Stimulated activated CD4-positive, alpha-beta T cell treated with anti-CD3 and anti-CD28 coated beads, Interleukin-12 subunit alpha, Interleukin-12 subunit beta, amount 100 ng/mL, for 4 hours (primary cell): ENCODE measurements at places on chromosomes 4 and X.
A peak's percentile ranks its signal among the peaks of the same experiment; 100 is the strongest.

DNA sequence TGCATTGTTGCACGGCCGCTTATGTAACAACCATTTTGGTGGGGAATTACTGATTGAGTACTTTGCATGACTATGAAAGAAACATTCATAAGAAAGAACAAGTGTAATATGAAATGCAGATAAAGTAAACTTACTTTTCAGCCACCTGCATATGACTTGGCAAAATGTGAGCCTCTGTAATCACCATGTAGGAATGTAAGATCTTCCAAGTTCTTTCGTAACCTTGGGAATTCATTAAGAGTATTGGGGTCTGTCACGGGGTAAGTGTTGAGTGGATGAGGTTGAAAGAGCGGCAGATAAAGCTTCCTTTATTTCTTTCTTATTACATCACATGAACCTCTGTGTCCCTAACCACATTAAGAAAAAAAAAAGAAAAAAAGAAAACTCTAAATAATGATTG, 348.5 kb upstream of the NR3C2 start:
- no peak for DNase-seq

- DNase-seq = no peak
Measured at GRCh38 chr4:103915224-103915869, 195.6 kb upstream of the TACR3 start.

DNA sequence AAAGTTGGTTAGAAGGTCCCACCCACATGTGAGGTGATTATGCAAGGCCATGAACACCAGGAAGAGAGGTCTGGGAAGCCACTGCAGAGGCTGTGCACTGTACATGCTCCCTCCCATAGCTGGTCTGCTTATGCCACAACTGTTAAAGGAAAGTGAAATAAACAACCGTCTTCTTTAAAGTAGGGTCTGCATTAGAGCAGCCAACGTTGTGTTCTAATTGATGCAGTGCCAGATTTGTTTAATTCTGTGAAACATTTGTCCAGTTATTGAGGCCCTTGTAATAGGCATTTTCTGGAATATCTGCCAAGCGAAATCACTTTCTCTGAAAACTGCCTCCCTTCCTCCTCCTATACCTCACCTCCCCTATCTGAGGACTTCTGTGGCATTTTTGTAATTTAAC, 224.0 kb upstream of the LNX1 start:
- DNase-seq = no peak

GRCh38 chr4:123599920-123600810, 203.6 kb downstream of the SPRY1 start:
- DNase-seq = no peak

DNA sequence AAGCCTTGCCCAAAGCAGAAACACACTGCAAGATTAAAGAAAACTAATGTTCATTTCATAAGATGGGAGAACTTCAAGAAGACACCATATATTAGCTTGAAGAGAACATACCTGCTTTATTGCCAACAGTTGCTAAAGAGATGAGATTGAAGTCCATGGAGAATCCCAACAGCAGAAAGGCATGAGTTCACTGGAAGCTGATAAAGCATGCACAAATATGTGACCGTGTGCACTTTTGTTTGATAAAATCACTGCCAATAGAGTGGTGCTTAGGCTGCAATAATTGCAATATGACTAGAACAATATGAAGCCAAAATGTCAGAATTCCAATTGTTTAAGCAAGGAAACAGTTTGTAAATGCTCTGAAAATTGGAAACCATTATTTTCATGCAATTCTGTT, 125.9 kb upstream of the PPARGC1A start:
- DNase-seq = no peak

- no peak for DNase-seq
Measured at GRCh38 chrX:97446298-97446882, 562.7 kb downstream of the RPA4 start.

GRCh38 chrX:55135171-55135570, 46.4 kb downstream of the PAGE2 start:
- peak; percentile 7 for DNase-seq

DNA sequence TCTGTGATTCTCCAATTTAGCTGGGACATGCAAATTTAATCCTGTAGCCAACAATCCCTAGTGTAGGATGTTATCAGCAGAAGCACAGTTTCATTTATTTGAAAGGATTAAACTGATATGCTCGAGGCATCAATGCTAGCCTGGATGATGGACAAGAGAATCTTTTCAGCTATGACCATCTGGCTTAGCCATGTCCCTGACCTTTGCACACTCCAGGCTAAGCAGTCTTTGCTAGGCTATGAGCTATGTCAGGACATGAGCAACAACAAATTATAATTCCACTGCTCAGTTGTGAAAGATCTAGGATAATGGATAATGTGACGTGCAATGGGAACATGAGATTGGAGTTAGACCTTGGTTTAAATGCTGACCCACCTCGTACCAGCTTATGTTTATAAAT, 32.0 kb downstream of the NPY1R start:
- no peak for DNase-seq

- no peak for DNase-seq
Measured at GRCh38 chr4:100977746-100978397, 369.5 kb downstream of the PPP3CA start.

- DNase-seq = no peak
Measured at GRCh38 chr4:75710246-75710645, 14.1 kb upstream of the USO1 start.

DNA sequence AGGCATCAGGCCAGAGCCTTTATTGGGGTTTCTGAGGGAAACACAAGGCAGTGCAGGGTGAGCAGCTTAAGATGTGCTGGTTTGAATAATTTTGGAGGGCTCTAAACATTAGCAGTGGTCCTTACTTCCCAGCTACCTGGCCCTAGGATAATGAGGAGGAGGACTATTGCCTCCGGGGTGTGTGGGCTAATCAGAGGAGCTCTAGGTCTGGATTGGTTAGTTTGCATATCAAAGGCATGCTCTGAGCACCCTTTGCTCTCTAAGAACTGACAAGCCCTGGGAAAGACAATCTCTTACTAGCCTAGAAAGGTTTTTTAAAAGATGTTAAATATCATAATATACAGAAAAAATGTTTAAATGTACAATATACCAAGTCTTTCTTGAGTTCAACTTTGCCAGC, 58.4 kb downstream of the RXFP1 start:
- no peak for DNase-seq

- no peak for DNase-seq
Measured at GRCh38 chr4:162010362-162010761, 153.4 kb downstream of the FSTL5 start.

DNA sequence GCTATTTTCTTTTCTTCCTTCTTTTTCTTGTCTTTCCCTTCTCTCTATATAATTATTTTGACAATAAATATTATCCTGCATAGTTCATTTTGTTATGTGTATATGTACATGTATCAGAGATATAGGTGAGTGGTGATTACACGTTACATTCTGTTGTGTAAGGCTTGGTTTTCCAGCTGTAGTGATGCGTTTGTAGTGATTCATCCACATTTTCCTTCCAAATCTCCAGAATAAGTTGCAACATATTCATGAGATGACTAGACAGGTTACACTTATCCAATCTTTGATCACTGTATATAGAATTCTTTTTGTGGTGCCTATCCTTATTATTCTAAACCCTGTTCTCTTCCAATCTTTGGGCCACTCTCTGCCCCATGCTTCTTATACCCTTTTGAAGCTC, 540.2 kb downstream of the GBA3 start:
- no peak for DNase-seq

- no peak for DNase-seq
Measured at GRCh38 chrX:106952988-106953387, 32.8 kb downstream of the CLDN2 start.

DNA sequence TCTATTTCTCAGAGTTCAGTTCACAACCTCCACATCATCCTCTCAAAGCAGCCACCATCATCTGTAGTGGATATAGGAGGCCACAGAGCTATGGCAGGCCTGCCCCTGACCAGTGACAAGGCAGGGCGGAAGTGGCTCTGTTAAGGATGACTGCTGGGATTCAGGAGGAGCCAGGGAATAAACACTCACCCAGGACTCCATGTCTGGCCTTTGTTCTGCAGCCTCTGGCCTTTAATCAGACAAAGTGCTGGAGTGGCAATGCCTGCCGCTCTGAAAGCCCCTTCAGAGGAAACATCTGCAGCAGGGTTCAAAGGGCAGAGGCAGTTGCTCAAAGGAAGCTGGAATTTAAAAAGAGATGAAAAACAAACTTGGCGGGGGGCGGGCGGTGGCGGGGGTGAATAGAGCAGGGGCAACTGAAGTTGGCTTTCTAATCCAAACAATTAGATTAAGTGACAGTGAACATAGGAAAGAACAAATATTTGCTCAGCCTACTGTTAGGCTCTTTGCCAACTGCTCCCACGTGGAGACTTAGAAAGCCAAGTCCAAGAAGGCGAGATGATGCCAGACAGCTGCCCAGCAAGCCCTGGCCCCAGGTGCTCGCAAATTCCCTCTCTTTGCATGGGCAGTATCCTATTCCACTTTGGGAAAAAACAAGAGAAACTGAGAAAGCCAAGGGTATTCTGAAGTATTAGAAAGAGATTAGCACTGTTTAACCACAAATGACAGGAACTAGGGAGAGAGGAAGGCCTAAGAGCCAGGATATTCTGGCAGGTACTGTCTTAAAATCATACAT, 5.5 kb downstream of the MPP1 start:
- no peak for DNase-seq

GRCh38 chr4:96993560-96993959, 1149.7 kb downstream of the STPG2 start:
- DNase-seq = no peak

GRCh38 chrX:107683124-107683895, 55.0 kb downstream of the PRPS1 start:
- DNase-seq = no peak

- DNase-seq = no peak
Measured at GRCh38 chrX:37388413-37388812, 39.2 kb downstream of the PRRG1 start.

- DNase-seq = no peak
Measured at GRCh38 chrX:20498851-20499635, 232.3 kb upstream of the RPS6KA3 start.

- DNase-seq = no peak
Measured at GRCh38 chr4:10893395-10893794, 208.8 kb upstream of the CLNK start.

DNA sequence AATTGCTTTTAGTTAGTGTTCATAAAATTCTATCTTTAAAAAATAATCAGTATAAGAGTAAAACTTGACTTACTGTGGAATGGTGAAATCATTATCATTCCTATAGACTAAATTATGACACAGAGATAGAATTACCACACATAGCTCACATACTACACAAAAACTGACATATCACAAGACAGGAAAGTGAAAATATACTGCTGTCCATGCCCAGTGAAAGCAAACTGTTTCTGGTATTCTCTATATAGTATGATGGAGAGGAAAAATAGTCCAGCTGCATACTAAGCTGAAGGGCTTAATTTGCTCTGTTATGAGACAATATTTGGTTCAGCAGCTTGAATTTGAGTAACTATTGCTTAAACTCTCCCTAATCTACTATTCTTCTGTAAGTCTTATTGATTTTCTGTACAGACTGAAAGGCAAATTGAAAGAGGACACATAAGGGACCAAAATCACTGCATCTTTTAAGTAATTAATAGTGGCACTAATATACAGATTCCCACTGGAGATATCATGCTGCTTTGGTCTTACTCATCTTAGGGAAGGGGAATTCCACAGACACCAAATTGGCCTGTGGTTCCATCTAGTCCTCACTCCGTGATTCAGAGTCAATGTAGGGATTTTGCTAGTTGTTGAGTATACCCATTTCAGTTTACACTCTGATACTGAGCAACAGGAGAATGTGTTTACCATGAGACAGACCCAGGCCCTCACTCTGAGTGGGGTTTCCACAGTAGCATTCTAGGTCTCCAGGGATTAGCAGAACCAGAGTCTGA, 47.4 kb upstream of the AGA start:
- DNase-seq = no peak

DNA sequence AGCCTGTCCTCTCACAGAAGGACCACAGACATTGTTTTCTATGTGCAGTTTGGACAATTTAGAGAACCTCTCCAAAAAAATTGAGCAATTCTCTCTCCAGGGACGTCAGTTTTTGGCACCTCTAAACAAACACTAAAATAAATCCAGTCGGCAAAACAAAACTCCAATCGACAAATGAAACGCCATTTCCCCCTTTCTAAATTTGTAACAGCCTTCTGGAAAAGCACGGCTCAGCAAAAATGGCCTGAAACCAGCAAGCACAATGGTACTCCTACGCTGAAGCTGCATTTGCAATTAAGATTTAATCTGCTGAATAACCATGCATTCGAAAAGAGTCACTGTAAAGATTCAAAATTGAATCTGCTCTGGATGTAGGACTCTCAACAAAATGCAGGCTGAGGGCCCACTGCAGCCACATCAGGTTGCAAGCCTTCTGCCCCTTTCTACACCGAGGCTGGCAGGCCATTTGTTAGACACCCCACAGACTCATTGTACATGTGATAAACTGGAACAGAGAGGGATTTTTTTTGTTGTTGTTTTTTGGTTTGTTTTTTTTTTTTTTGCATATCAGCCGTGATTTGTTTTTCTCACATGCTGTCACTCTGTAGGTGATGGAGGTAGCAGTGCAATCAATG, 79.9 kb upstream of the MAP3K15 start:
- DNase-seq = no peak

GRCh38 chr4:78796526-78796925, 20.4 kb downstream of the BMP2K start:
- DNase-seq = no peak

GRCh38 chr4:161160718-161161117, 1003.1 kb downstream of the FSTL5 start:
- no peak for DNase-seq

- no peak for DNase-seq
Measured at GRCh38 chr4:147597561-147597960, 19.6 kb upstream of the TMEM184C start.

- no peak for DNase-seq
Measured at GRCh38 chr4:38674258-38675144, 10.5 kb downstream of the KLF3 start.

DNA sequence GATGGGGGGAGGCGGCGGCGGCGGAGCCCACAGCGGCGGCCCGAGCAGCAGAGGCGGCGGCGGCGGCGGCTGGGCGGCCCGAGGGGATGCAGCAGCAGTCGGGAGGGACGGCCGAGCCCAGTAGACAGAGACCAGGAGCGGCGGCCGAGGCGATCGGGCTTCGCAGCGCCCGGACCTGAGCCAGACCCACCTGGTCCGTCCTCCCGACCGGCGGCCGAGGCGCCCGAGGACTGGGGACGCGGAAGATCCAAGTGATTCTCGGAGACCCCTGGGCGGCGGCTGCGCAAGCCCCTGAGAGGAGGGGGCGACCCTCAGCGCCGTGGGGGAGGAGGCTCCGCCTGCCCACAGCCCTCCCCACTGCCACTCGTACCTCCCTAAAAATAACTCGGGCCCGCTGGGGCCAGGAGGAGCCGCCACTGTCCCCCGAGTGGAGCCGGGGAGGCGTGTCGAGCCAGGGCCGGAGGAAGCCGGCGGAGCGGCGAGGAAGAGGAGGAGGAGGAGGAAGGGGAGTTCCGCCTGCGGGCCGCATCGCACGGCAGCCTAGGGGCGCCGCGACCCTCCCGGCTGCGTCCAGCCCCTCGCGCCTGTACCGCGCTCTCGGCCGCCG, 608 bp downstream of the RAPGEF2 start:
- peak; percentile 40 for DNase-seq

GRCh38 chr4:21366312-21366711, 582.3 kb downstream of the KCNIP4 start:
- DNase-seq = no peak
